ENCODE measurements at places on chromosomes 11 and 22.

GRCh38 chr22:30313527-30314363, 13.0 kb downstream of the TBC1D10A start:
- DNase-seq: no peak

DNA sequence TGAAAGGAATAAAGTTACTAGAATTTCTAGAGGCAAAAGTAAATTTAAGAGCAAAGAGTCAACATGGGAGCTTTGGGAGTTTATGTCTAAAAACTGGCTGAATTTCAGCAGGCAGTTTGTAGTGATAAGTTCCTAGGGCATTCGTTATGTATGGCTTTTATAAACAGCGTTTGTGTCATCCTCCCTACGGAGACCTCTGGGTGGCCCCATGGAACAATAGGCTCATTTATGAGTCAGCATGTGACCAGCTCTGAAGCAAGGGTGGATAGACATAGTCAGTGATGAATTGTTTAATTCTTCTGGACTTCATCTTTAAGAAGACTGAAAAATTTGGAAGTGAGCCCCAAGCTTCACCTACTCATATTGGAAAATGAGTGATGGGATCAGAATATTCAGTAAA, 37.1 kb downstream of the SVIP start:
- DNase-seq: no peak

DNA sequence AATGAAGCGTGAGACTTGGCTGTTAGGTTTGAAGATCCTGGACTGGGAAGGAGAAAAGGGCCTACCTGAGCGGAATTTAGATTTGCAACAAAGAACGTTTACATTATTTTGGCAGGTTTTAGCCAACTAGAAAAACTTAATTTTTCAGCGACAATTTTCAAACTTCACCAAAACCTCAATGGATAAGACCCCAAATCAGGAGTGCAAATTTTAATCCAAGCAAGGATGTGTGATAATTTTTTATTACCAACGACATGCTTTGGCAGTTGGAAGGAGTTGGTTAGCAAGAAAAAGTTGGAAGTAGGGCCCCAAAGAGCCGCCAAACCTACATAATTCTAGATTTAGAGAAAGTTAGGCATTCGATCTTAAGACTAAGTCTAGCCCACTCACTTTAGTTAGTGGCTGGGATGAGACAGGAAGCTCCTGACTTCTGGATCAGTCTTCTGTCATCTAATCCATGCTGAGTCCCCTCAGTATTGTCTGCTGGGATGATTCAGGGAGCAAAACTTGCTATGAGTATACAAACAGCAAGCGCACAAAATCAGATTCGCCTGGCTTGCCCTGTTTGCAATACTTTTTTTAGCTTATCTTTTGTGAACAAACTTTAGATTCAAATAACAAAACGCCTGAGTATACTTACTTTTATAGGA, 787 bp upstream of the RDX start:
- no peak for DNase-seq

GRCh38 chr22:39132281-39132680, 20.2 kb downstream of the CBX7 start:
- DNase-seq: no peak

- DNase-seq: no peak
Measured at GRCh38 chr11:69007975-69008381, 5.1 kb downstream of the MRGPRF start.

GRCh38 chr11:84398017-84398626, 1112.0 kb upstream of the CCDC90B start:
- no peak for DNase-seq
